ENCODE measurements at places on chromosomes 5 and 9.

DNA sequence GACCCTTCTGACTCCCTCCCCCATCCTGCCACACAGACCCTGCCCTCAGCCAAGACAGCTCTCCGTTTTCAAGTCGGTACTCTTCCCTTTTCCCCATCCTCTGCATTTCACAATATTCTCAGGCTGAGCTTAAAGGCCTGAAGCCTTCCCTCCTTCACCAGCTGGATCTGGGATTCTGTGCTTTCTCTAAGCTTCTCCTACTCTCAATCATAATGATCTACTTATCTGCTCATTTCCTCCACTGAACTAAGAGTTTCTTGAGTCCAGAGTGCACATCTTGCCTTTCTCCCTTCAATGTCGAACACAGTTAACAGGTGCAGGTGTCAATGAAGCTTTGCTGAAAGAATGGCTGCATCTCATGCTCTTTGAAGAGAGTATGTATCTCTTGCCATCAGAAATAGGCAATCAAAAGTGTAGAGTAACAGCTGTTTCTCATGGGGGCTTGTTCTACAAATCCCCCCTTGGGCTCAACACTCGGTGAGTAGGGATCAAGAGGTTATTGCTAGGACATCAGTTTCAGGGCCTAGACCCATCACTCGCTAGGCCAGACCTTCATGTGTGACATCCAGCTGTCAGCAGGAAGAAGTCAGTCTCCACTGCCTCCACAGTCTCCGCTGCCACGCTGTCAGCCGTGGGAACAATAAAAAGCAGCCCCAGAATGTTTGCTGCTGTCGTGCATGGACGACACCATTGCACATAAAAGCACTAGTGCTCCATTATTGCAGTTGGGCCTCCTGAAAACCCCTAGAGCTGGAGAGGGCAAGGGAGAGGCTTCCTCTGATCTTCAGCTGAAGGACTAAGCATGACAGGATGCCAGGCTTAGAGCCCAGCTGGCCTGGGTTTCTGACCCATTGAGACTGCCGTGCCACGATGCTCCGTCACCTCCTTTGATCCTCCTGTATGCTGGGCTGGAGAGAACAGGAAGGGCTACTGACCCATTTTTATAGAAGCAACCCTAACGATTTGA lies 23.7 kb downstream of the TRAF1 start:
- no peak for DNase-seq

DNA sequence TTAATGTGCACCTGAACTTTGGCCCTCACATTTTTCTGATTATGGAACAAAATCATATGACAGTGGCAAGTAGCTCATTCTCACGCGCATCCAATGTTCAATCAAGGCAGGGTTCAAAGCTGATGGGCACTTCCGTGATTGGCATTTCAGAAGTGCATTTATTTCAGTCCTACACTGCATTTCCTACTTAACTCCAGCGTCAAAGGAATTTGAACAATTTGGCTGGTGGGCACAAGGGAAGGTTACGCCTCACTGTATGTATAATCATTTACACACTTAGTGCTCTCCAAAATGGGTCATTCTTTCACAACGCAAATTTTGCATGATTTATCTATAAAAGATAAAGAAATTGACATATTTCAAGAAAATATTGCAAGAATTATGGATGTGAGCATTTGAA lies 167.9 kb upstream of the VLDLR start:
- DNase-seq = no peak

DNA sequence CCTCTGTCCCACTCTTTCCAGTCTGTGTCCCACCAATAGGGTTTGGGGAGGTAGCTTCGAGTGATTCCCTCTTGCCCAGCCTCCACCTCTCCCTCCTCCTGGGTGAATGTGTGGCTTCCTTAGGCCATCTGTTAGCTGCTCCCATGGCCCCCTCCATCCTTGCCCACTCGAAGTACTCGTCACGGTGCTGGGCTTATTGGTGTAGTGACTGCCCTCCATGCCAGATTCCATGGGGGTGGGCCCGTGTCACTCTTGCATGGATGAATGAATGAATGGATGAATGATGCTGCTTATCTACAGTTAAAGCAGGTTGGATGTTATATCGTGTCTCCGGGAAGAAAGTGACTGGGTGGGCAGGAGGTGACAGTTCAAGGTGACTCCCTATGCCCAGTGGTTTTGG lies 19.1 kb downstream of the HMCN2 start:
- DNase-seq = no peak

DNA sequence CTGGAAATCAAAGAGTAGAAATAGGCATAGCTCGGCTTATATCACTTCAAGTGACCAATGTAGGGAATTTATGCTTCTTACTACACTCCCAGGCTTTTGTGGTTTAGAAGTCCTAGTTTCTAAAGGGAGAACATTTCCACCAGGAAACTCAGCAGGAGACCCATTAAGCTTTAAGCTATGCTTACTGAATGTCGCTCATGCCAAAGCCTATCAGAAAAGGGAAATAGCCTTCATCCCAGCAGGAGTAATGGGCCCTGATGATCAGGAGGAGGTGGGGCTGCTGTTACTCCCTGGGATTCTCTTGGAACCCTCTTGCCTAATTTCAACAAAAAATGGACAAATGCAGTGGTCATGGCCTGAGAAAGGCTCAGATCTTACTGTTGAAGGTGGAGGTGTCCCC lies 54.5 kb upstream of the SEMA6A start:
- no peak for DNase-seq

DNA sequence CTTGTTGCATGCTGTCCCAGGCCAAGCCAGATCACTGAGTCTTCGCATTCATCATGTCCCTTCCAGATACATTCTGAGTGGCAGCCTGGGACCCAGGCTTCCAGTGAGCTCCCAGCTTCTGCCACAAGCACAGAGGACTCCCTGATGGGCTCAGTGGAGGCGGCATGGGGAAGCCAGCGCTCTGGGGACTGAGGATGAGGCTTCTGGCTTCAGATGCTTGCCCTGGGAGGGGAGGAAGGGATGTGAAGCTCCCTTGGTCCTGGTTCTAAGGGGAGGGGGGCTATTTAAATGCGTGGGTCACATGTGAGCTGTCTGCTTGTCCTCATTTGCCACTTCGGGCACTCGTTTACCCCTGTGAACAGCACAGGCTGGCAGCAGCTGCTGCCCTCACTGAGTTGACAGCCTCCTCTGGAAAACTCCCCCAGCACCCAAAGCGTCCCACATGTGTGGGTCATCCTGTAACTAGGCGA lies 174.0 kb downstream of the NR3C1 start:
- DNase-seq = no peak

- no peak for DNase-seq
These were observed 15.2 kb downstream of the NEK6 start for GRCh38 chr9:124272979-124273378.

GRCh38 chr5:117144086-117144485 lies 569.5 kb upstream of the SEMA6A start:
- no peak for DNase-seq

GRCh38 chr5:155833287-155833686 lies 493.7 kb upstream of the SGCD start:
- DNase-seq = no peak

DNA sequence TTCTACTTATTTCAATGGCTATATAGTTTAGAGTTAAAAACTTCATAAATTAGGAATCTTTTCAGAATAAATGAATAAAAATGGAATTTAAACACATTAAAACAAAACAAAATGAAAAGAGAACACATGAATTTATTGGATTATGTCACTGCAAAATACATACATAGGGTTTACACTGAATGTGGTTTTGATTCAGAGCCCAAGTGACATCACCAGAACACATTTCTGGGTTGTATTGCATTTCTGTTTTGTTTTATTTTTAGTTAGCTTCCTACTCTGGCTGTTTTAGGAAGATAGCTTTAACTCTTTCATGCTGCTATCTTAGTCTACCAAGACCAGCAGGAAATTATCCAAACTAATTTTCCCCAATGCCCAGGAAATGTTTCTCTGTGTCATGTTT lies 1935.0 kb downstream of the EFNA5 start:
- no peak for DNase-seq

DNA sequence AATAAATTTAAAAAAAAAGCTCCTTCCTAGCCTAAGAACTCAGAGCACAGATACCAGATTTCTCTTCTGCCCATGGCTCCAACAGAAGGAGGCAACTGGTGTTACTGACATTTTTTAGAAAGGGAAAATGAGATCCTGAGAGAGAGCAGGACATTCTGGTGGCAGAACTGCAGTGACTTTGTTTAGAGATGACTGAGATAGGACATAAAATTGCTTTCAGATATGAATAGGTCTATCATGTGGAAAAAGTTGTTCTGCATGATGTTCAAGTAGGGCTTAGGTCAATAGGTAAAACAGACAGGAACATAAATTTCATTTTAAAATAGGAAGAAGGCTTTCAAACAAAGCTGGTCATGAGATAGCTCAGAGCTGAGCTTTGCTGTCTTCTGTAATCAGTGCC lies 49.6 kb downstream of the NIPAL4 start:
- no peak for DNase-seq

GRCh38 chr5:53616939-53617549 lies 56.6 kb downstream of the NDUFS4 start:
- no peak for DNase-seq

- no peak for DNase-seq
These were observed 163.2 kb downstream of the LPAR1 start for GRCh38 chr9:110874963-110875674.

DNA sequence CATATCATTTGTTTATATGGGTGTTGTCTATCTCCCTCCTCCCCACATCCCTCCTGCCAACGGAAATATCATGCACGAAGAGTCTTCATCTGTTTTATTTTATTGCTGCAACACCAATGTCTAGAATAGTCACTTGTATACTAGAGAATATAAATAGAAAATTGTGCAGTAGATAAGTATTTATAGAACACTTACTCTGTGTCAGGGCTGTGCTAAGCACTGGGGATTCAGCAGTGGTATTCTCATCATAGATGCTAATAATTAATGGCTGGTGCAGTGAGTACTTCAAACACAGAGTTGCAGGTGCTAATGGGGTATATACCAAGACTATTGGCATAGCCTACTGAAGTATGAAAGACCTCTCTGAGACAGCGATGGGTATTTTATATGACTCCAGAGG lies 353.5 kb upstream of the CDH6 start:
- no peak for DNase-seq

Data from BJ (cell line).